Stimulated activated CD8-positive, alpha-beta memory T cell treated with anti-CD3 and anti-CD28 coated beads, Interleukin-15, amount 100 ng/mL, for 24 hours (primary cell): ENCODE measurements at places on chromosomes 5 and 9.

DNA sequence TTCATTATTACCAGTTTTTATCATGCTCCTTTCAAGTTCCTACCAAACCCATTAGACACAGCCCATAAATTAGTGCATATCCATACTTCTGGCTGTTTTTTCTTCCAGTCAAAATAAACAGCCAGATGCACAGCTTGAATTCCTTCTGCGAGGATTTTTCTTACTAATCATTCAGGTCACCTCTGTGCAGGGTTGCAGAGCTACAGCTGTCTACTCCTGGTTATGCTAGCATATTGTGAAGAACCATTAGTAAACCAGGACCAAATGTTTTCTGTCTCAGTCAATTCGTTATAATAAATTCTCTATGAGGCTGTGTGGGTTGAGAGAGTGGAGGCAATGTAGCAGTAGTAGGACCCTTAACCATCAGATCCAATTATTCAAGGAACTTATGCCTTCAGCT lies 8.1 kb upstream of the MINAR2 start:
- no peak for DNase-seq

- DNase-seq: no peak
Measured at GRCh38 chr9:34589636-34590380, at the start of gene CNTFR. Gene CNTFR, minus strand, starts transcription at chr9:34589724. Its CDS starts 20,743 bp downstream, at chr9:34568981.

DNA sequence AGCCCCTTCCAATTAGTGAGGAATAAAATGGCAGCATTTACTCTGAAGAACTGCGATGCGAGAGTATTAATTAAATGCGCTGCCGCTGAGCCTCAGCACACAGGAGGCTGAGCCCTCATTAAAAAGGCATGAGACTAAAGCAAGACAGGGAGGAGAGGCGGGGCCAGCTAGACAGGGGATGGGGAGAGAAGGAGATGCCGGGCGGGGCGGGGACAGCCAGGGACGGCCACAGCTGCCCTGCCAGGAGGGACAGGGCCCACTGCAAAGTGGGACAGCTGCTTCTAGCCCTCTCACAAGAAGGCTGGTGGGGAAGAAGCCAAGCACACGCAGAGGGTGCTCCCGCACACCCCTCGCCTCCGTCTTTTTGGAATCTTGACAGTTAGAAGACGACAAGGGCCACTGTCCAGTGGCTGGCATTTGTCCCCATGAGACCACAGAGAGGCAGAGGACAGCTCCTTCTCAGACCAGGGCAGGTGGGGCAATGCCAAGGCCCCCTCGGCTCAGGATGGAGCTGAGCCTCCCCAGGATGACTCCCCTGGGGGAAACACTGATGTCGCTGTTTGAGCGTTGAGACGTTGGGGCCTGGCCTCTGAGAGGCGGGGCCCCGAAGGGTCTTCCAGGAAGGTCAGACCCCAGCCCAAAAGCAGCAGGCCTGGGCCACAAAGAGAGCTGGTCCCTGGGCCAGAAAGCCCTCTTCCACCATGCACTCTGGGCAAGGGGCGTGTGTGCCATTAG lies 26.9 kb downstream of the ADAMTS2 start:
- DNase-seq: no peak

DNA sequence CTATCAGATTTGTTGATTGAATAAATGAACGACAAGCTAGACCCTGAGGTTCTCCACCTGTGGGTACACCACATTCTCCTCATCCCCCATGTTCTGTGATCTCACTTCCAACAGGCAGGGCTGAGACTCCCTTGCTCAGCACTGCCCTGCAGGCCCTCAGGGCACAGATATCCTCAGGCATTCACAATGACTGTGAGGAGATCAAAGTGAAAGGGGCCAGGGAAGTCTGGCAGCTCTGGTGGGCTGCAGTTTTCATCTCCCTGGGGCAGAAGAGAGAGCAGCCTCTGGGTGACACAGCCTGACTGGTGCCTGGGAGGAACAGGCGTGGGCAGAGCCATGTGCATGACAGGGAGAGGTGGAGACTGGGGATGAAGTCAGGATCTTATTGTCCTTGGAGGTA lies 142.4 kb upstream of the C9orf72 start:
- no peak for DNase-seq

DNA sequence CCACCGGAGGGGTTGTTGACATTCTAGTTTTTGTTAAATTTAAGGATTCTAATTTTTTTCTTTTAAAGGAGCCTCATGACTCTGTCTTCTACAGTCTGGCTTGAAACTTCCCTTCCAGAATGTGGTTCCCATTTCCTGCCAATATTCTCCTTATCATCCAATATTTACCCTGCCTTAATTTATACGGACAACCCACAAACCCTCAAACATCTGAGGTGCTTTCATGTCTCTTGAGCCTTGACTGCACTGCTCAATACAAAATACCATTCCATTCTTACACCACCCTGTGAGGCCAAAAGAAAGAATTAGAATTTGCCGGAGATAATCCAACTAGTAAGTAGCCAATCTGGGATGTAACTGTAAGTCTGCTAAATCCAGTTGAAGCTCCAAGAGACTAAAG lies 346.5 kb downstream of the SPOCK1 start:
- no peak for DNase-seq

DNA sequence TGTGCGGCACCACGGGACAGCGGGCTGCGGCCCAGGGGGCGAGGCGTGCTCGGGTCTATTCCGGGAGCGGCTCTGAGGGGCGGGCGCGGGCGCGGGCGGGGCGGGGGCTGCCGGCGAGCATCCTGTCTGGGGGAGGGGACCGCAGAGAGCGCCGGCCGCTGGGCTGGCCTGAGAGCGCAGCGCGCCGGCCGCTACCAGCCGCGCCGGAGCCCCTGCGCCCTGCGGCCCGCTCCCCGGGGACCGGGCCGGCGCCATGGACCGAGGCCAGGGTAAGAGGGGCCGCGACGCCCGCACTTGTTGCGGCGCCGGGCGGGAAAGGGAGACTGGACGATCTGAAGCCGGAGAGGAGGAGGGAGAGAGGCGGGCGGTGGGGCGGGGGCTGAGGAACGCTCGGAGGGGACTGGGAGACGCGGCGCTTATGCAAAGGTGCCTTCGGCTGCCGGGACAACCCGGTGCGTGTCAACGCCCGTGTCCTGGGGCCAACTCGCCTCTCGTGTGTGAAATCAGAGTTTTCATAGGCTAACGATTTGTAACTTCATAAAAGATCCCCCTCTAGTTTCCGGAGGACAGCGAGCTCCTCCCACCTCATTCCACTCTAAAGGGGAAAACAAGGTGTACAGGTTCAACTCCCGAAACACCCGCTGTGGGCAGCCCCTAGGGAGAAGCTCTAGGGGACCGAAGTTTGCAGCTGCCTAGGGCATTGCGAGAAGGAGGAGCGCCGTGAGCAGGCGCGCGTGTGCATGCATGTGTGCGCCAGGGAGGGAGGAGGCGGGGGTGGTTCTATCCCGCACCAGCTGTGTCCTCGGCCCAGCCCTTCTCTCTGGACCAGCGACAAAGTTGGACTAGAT lies at the start of gene AFAP1L1:
Gene AFAP1L1, plus strand, starts transcription at position 144 of the 848 bp plus-strand sequence. Its CDS starts 110 bp downstream, at position 254.
- no peak for DNase-seq

DNA sequence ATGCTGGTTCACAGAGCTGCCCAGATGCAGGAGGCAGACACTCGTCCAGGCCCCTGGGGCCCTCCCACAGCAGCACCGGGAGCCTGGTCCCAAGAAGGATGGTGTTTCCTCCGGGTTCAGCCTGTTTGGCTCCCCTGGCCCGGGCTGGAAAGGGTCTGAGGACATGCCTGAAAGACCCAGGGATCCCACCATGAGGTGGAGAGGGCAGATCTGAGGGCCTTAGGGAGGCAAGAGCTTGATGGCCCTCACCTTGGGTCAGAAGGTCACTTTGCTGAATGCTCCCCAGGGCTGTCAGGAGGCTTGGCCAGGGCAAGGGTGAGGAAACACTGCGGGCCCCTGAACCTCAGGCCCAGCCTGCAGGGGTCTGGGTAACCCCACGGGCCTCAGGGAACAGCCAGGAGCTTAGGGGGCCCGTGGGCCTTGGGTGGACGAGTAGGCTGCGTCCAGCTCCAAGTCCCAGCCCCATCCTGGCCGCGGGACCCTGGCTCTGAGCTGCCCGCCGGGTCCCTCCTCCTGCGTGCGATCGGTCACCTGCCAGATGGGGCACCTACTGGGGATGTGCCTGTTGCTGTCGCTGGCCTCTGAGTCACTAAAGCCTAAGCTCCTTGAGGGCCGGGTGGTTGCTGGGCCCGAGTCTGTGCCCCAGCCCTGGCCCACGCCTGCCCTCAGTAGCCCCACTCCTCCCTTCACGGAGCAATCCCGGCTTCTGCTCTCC lies 106.2 kb downstream of the ZNF354C start:
- DNase-seq: no peak

DNA sequence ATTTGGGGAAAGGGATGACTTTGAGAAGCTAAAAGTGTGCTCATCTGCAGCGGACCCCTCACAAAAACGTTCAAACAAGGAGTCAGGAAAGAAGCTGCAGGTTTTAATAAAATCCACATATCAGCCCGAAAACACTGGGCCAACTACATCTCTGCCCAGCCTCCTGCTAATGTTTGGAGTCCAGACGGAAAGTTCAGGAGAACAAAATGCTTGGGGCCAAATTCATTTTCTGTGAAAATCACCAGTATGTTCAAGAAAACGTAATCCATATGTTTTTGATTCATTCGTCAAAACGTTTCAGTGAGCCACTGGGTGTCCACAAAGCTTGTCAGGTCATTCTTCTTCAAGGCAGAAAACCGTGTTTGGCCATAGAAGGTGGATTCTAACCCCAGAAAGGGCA lies 87.5 kb upstream of the GAS1 start:
- no peak for DNase-seq

- DNase-seq: no peak
Measured at GRCh38 chr5:43156388-43156787, 35.6 kb upstream of the NIM1K start.

DNA sequence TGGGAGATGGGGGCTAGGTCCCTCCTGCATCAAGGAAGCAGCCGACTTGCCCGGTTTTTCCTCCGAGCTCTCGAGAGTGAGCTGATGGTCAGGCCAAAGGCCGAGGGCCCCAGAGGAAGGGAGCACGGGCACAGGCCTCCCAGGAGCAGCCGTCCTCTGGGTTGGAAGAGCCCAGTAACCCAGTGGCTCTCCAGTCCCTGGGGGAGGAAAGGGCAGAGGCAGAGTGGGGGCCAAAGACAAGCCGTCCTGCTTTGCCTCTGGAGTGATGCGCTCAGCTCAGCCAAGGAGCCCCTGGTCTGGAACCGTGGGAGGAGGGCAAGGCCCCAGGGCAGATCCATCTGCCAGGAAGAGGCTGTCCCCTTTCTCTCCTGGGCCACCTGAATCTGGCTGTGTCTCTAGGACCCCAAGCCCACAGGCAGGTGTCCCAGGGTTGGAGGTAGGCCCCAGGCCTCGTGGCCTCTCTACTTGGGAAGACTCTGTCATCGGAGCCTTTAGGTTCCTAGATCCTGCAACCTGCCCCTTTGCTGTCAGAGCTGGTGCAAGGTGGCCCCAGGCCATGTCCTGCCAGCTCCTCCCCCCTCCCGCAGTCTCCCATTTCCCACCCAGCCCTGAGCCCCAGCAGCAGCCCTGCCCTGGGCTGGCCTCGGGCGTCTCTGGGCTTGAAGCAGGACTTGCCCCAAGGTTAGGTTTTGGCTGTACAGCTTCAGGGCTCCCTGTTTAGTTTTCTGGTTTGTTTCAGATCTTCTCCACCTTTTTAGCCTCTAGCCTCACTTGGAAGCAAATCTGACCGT lies 224.1 kb downstream of the CACNA1B start:
- no peak for DNase-seq

DNA sequence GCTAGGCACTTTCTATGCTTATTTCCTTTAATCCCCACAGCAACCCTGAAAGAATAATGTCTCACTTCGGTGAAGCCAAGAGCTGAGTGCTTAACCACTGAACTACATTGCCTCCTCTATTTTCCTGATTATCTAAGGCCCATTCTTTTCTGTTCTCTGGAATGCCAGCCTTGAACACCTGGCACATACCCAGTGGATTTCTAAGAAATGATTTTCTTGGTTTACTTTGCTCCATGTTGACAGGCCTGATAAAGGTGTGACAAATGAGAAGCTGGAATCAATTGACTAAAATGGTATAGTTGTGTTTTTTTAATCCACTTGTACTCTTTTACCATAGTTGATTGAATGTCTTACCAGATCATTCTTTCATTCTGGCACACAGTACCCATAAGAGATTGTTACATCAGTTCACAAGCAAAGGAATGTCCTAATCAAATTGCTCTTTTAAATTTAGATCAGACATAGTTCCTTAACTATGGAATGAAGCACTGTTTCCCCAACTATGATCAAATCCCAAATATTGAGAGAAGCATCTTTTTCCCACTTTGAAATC lies 9.0 kb upstream of the ENC1 start:
- no peak for DNase-seq

- DNase-seq: no peak
Measured at GRCh38 chr5:161095953-161096352, 243.9 kb upstream of the ATP10B start.
